HCT116 (cell line): ENCODE measurements at places on chromosomes 1 and 21. TPM values are rescaled to one million over a fixed set of nuclear protein-coding genes. Genes with fewer than 3 reads are reported as not detected.

CD1E gene
- not detected for total RNA-seq

TBX15 gene
- total RNA-seq, result not detected

IL19 gene
- not detected for total RNA-seq

ALX3 gene
- total RNA-seq, result not detected

SSU72 gene
- 134 TPM for total RNA-seq

OR6K3 gene
- not detected for total RNA-seq

TTLL7 gene
- total RNA-seq, result 21.2 TPM

SYNC gene
- total RNA-seq, result 1.3 TPM

POGK gene
- 35.6 TPM for total RNA-seq

SYDE2 gene
- 5.3 TPM for total RNA-seq

DNA sequence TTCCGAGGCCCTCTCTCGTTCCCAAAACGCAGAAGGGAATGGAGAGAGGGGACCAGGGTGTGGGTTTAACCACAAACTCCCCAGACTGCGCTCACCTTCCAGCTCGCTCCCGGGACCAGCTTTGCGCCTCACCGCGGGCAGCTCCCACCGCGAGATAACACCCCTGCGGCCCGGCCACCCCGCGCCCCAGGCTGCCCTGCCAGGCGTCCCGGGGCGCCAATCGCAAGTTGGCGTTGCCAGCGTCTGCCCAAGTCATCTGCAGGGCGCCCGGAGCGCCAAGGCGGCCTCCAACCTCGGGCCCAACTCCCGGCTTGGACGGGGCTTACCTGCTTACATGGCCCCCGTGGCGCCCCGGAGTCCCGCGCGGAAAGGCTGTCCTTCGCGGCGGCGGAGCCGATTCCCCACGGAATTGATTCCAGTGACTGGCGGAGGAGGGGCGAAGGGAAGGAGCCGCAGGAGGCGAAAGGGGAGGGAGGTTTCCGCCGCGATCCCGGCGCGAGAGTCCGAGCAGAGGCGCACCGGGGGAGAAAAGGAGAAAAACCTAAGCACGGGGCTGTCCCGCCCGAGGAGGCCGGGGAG is 456 bp downstream of the PTPN14 start:
- no peak for DNase-seq
- peak overlapping the region; percentile 80 for H3K4me3 ChIP-seq
- H3K27ac ChIP-seq, result peak overlapping the region; percentile 87

DNA sequence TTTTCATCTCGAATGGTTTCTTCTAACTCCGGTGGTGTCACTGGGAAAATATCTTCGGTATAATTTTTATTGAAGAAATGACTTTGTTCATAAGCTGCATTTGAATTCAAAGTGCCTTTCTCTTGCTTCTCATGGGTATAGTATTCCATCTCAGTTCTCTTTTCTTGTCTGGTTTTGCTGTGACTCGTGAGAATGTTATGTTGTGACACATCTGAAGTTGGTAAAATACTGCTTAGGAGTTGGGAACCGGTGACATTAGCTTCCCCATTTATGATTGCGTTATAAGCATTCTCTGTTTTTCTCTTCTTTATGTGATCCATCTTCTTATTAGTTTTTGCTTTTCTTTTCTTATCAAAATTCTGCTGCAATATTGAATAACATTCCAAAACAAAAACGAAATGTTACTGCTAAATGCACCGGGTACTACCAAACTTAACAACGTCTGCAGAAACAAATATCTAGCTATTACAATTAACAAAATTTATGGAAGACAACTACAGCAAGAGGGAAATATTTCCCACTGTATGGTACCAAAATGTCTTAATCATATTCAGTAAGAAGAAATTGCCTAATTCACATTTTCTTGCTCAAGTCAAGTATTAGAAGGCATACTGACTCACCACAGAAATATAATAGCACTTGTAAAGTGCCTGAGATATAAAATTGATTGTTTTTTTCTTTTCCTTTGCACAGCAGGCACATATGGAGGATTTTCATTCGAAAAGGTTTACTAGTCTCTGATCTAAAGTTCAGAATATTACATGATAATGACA is 15.5 kb downstream of the LRIF1 start:
- DNase-seq, result no peak
- H3K4me3 ChIP-seq, result no peak overlapping the region
- no peaks in the 10 kb centered on the region for H3K4me1 ChIP-seq
- H3K27ac ChIP-seq, result no peak overlapping the region
- H3K36me3 ChIP-seq, result peaks cover 6% of the 10 kb centered on the region
- no peaks in the 10 kb centered on the region for H3K27me3 ChIP-seq

DNA sequence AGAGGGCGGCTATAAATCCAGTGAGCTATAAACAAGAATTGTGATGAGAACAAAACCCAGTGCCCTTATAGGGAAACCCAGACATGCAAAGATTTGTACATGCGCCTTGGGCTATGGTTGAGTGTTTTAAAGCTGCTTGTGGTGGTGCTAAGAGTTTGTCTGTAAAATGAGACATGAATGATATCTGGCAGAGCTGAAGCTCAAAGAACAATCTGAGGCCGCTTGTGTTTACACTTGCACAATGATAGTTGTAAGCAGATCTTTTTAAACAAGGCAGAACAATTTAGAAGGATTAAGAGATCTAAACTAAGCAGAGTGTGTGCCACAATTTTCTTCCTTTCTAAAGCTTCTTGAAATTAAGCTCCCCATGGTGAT is 80.4 kb upstream of the ADAMTS5 start:
- no peaks in the 10 kb centered on the region for H3K36me3 ChIP-seq
- no peak overlapping the region for H3K27ac ChIP-seq
- no peak for DNase-seq
- H3K4me3 ChIP-seq, result no peak overlapping the region

GRCh38 chr1:4379451-4380175 is 274.8 kb upstream of the AJAP1 start:
- H3K27me3 ChIP-seq, result no peaks in the 10 kb centered on the region
- no peaks in the 10 kb centered on the region for H3K36me3 ChIP-seq
- no peaks in the 10 kb centered on the region for H3K4me1 ChIP-seq
- H3K27ac ChIP-seq, result no peak overlapping the region
- DNase-seq, result no peak

GRCh38 chr1:102566182-102566581 is 542.1 kb downstream of the COL11A1 start:
- no peak overlapping the region for H3K4me3 ChIP-seq
- H3K4me1 ChIP-seq, result no peaks in the 10 kb centered on the region
- H3K27me3 ChIP-seq, result no peaks in the 10 kb centered on the region
- no peak for DNase-seq
- H3K36me3 ChIP-seq, result no peaks in the 10 kb centered on the region
- no peak overlapping the region for H3K27ac ChIP-seq

DNA sequence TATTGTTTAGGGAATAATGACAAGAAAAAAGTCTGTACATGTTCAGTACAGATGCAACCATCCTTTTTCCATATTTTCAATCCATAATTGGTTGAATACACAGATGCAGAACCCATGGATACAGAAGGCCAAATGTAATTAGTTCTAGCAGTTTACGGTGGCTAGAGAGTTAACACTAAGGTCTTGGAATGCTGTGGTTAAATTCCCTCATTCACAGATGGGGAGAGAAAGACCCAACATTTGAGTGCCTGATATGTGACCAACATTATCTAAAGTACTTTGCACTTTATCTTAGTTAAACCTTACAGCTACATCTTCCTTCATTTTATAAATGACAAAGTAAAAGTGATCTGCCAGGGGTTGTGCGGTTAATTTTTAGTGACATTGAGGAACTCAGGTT is 5.3 kb downstream of the SCMH1 start:
- no peak overlapping the region for H3K27ac ChIP-seq
- no peak for DNase-seq
- H3K27me3 ChIP-seq, result no peaks in the 10 kb centered on the region

GRCh38 chr1:36397378-36398230 is at the start of gene LSM10:
Gene LSM10, minus strand, starts transcription at chr1:36397908. Its CDS starts 3,779 bp downstream, at chr1:36394129.
- peaks cover 16% of the 10 kb centered on the region; the same call in 1 of the 2 replicates for H3K36me3 ChIP-seq
- peak within 1 kb of the TSS; percentile 85 for H3K4me3 ChIP-seq
- no peaks in the 10 kb centered on the region for H3K27me3 ChIP-seq

GRCh38 chr1:150688763-150689162 is 8.2 kb downstream of the GOLPH3L start:
- H3K36me3 ChIP-seq, result peaks cover 12% of the 10 kb centered on the region
- H3K4me3 ChIP-seq, result no peak overlapping the region
- no peak for DNase-seq
- H3K27ac ChIP-seq, result no peak overlapping the region

DNA sequence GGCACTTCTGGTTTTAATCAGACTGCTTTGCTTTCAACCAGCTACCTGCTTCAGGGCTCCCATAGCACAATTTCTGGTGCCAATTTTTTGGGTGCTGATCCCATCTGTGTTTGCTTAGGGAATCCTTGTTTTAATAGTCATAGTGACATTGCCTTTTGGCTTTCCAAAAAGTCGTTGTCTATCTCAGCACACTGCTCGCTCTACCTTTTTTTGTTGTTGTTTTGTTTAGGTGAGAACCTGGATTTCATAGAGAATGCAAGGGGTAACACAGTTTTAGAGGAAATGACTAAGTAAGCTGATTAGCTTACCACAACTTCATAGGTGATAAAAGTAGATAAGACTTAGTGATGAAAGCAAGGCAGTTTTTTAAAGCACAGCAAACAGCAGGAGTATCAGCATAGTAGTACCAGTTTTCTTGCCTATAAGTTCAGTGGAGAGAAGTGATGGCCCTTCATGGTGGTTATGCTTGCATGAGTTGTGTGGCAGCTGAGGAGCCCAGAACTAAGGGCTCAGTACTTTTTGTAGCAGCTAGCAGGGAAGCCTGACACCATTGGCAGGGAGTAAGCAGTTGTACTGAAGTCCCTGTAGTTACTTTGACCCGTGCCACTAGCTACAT is 31.3 kb downstream of the NEK7 start:
- no peak overlapping the region for H3K4me3 ChIP-seq
- no peaks in the 10 kb centered on the region for H3K4me1 ChIP-seq
- no peaks in the 10 kb centered on the region for H3K36me3 ChIP-seq
- DNase-seq, result no peak
- no peaks in the 10 kb centered on the region for H3K27me3 ChIP-seq
- H3K27ac ChIP-seq, result no peak overlapping the region

DNA sequence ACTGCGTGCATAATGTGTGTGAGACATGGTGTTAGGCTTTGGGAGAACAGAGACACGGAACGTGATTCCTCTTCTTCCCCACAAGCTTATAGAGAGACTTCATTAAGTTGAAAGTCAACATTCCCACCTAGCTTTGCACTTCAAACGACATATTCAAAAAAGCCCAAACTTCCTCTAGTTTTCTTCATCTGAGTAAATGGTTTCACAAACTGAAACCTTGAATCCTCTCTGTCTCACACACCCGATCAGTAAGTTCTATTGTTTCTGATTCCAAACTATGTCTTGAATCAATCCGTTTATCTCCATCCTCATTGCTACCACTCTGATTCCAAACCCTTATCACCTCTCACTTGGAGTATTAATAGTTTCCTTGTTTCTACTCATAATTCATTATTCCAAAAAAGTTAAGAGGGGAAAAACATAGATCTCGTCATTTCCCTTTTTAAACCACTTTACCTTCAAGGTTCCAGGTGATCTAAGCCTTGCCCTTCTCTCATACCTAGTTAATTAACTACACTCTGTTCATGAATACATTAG is 1.6 kb upstream of the METTL18 start:
- H3K36me3 ChIP-seq, result no peaks in the 10 kb centered on the region
- H3K4me3 ChIP-seq, result peak overlapping the region; percentile 79; the same call in 1 of the 2 replicates
- no peaks in the 10 kb centered on the region for H3K27me3 ChIP-seq
- no peak overlapping the region for H3K27ac ChIP-seq
- H3K4me1 ChIP-seq, result peaks cover 4% of the 10 kb centered on the region; the same call in 1 of the 2 replicates

GRCh38 chr1:20589331-20590278 is 708 bp downstream of the CDA start:
- peak overlapping the region; percentile 38; the same call in 1 of the 2 replicates for H3K27ac ChIP-seq
- no peak for DNase-seq
- H3K4me3 ChIP-seq, result peak overlapping the region; percentile 71
- H3K27me3 ChIP-seq, result no peaks in the 10 kb centered on the region

DNA sequence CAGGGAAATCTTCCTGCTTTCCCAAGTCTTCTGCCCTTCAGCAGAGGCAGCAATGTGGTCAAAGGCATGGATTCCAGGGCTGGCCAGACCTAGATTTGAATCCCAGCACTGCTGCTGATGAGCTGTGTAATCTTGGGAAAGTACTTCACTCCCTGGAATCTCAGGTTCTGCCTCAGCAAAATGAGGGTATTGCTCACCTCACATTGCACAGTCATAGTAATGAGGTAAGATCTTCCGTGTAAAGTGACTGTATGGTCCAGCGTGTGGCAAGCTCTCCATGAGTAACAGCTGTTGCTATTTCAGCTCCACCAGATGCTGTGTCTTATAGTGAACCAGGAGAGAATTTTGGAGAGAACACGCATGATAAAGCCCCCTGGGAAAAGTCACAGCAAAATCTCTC is 56.1 kb upstream of the F3 start:
- no peaks in the 10 kb centered on the region for H3K27me3 ChIP-seq
- H3K4me3 ChIP-seq, result no peak overlapping the region
- no peak for DNase-seq
- H3K27ac ChIP-seq, result no peak overlapping the region
- no peaks in the 10 kb centered on the region for H3K36me3 ChIP-seq

GRCh38 chr21:15301014-15301413 is 236.2 kb upstream of the NRIP1 start:
- no peak overlapping the region for H3K4me3 ChIP-seq
- H3K4me1 ChIP-seq, result no peaks in the 10 kb centered on the region
- DNase-seq, result no peak
- H3K27me3 ChIP-seq, result no peaks in the 10 kb centered on the region
- H3K27ac ChIP-seq, result no peak overlapping the region

GRCh38 chr1:201582705-201583442 is 43.9 kb downstream of the NAV1 start:
- no peak for DNase-seq
- H3K27me3 ChIP-seq, result peaks cover 19% of the 10 kb centered on the region
- no peak overlapping the region for H3K4me3 ChIP-seq
- H3K27ac ChIP-seq, result no peak overlapping the region

DNA sequence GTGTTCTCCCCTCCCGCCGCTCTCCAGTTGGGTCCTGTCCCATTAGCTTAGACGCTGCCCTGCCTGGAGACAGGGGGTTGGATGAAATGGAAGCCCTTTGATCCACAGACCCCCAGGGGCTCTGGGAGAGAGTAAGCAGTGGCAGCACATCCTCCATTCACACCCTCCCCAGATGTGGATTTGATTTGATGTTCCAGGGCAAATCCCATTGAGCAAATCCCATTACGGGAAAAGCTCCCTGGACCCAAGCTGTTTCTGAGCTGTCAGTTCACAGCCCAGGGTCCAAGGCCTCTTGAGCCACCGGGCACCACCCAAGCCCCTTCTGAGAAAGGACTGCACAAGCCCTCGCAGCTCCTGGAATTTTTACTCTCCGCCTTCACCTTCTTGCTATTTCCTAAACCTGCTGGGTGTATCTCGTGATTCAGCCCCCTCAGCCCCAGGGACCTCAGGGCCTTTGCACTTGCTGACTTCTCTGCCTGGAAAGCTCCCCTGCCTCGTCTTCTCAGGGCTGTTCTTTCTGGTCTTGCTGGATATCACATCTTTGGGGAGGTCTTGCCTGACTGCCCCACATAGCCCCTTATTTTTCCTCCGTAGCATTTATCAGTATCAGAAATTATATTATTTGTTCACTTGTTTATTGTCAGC is 101.1 kb downstream of the PAX7 start:
- peaks cover 16% of the 10 kb centered on the region; the same call in 1 of the 2 replicates for H3K27me3 ChIP-seq
- H3K4me3 ChIP-seq, result no peak overlapping the region
- H3K4me1 ChIP-seq, result no peaks in the 10 kb centered on the region
- DNase-seq, result no peak
- no peak overlapping the region for H3K27ac ChIP-seq
- H3K36me3 ChIP-seq, result no peaks in the 10 kb centered on the region

- no peak for DNase-seq
- H3K27me3 ChIP-seq, result peaks cover 7% of the 10 kb centered on the region; the same call in 1 of the 2 replicates
- no peak overlapping the region for H3K4me3 ChIP-seq
- H3K27ac ChIP-seq, result no peak overlapping the region
Measured at GRCh38 chr1:38279148-38279547, 232.6 kb upstream of the POU3F1 start.

- no peaks in the 10 kb centered on the region for H3K36me3 ChIP-seq
- no peaks in the 10 kb centered on the region for H3K4me1 ChIP-seq
- no peaks in the 10 kb centered on the region for H3K27me3 ChIP-seq
- H3K4me3 ChIP-seq, result no peak overlapping the region
- H3K27ac ChIP-seq, result no peak overlapping the region
Measured at GRCh38 chr1:36471830-36472641, 7.9 kb upstream of the MRPS15 start.
